ENCODE measurements at places on chromosomes 7 and 10. TPM values are rescaled to one million over a fixed set of nuclear protein-coding genes. Genes with fewer than 3 reads are reported as not detected.

The HOGA1 gene
- not detected for total RNA-seq

The VPS37D gene
- total RNA-seq: 0.45 TPM

The RFC2 gene
- 53.0 TPM for total RNA-seq

The MMD2 gene
- not detected for total RNA-seq

The KMT2C gene
- total RNA-seq: 102 TPM

The SPDYE2 gene
- total RNA-seq: not detected

The DOCK4 gene
- 1.7 TPM for total RNA-seq

DNA sequence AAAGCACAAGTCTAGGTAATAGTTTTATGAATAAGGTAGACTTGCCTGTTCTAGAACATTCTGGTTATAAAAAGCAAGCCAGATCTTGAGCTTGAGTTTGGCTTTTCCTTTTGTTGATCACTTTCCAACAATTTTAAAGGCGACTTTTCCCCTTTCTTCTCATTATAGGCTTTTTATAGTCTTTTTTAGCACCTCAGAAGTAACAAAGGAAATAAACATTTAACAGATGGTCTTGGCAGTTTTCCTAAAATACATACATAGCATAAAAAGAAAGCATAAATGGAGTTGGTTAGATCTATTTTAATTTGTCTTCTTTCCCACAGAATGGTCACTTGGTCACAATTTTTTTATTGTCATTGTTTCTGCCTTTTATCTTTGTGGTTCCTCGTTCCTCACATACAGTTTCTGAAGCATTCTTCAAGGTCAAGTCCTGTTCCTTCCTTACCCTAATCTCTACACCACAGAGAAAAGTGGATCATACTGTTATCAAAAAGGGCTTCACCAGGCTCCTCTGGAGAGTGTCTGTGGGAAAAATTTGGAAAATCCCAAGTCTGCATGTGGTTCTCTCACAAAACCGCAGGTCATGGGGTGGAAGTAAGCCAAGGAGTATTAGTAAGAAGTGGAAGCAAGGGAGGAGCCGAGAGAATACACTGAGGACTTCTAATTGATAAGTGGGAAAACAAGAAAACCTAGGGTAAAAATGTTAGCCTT, 31.3 kb downstream of the THNSL1 start:
- no peak overlapping the region for H3K27ac ChIP-seq
- no peaks in the 10 kb centered on the region for H3K4me1 ChIP-seq
- no peaks in the 10 kb centered on the region for H3K36me3 ChIP-seq

DNA sequence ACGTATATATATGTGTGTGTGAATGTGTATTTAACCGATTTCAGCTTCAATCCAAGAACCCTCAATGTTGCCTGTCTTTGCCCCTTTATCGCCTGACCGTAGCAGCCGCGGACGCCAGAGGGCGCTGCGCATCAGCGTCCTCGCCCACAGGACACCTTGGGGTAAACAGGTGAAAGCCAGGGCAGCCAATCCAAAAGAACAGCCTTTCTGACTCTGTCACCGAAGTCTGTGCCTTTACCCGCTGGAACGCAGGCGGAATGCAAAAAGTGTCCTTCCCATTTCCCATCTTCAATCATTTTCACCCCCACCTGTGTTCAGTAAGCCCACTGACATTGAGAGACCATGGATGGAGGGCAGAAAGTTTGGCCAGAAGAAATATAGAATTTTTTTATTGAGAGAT, 3.6 kb downstream of the NXPH1 start:
- no peak overlapping the region for H3K27ac ChIP-seq
- H3K4me1 ChIP-seq: peaks cover 9% of the 10 kb centered on the region
- no peak overlapping the region for H3K4me3 ChIP-seq
- peak; percentile 63 for DNase-seq

- H3K27me3 ChIP-seq: no peaks in the 10 kb centered on the region
- H3K4me1 ChIP-seq: peaks cover 6% of the 10 kb centered on the region
- no peak for DNase-seq
- H3K36me3 ChIP-seq: peaks cover 14% of the 10 kb centered on the region
- H3K27ac ChIP-seq: peak overlapping the region; percentile 52
Measured at GRCh38 chr10:75021379-75022249, 89.8 kb upstream of the SAMD8 start.

- no peak for DNase-seq
- H3K27ac ChIP-seq: no peak overlapping the region
- H3K4me3 ChIP-seq: no peak overlapping the region
- H3K4me1 ChIP-seq: no peaks in the 10 kb centered on the region
Measured at GRCh38 chr7:32119790-32120196, 49.6 kb upstream of the PDE1C start.

DNA sequence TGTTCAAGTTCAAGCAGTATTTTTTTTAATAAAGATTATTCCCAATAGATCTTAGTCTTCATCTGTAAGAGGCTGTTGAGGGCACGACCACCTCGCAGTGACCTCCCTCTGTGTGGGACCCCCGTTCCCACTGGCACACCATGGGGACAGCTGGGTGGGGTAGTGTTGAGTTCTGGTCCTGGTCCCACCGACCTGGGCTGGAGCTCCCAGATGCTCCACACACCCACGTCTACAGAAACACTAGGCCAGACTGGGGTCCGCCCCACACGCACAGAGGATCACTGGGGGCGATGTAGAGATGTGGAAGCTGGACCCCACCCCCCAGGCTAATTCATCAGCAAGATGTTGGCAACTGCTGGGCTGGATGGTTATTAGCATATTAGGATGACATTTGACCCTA, 623.6 kb downstream of the PTPRN2 start:
- H3K36me3 ChIP-seq: no peaks in the 10 kb centered on the region
- H3K27ac ChIP-seq: no peak overlapping the region
- DNase-seq: no peak
- H3K4me3 ChIP-seq: no peak overlapping the region

- H3K27ac ChIP-seq: no peak overlapping the region
- DNase-seq: no peak
- peaks cover 2% of the 10 kb centered on the region for H3K27me3 ChIP-seq
- H3K4me3 ChIP-seq: no peak overlapping the region
Measured at GRCh38 chr10:114995468-114996247, 57.7 kb downstream of the TRUB1 start.

DNA sequence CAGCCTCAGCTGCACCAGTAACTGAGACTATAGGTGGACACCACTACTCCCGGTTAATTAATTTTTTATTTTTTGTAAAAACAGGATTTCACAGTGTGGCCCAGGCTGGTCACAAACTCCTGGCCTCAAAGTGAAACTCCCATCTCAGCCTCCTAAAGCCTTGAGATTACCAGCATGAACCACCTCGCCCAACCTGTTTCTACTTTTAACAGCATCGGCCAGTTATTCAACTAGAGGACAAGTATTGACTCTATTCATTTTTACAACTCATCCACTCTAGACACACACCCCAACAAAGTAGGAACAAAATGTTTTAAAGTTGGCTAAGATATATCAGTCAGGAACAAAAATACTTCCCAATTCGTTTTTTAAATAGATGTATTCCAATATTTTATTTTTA, 334.8 kb downstream of the PARD3 start:
- no peak overlapping the region for H3K4me3 ChIP-seq
- H3K36me3 ChIP-seq: no peaks in the 10 kb centered on the region
- no peak for DNase-seq

DNA sequence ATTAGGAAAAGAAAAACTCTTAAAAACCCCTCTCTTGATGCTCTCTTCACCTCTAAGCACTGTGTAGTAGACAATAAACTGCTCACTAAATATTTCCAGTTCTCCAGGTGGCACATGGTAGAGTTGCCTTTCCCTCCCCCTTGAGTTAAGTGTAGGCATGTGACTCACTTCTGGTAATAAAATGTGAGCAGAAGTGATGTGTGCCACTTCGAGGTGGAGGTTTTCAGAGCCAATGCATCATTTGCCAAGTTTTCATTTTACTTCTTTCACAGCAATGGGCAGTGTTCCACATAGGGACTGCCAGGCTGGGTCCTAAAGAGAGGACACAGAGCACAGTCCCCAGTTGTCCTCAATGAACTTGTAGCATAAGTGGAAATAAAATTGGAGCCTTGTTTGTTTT, 131.6 kb upstream of the NPY start:
- H3K36me3 ChIP-seq: no peaks in the 10 kb centered on the region
- no peaks in the 10 kb centered on the region for H3K4me1 ChIP-seq
- H3K27ac ChIP-seq: no peak overlapping the region

DNA sequence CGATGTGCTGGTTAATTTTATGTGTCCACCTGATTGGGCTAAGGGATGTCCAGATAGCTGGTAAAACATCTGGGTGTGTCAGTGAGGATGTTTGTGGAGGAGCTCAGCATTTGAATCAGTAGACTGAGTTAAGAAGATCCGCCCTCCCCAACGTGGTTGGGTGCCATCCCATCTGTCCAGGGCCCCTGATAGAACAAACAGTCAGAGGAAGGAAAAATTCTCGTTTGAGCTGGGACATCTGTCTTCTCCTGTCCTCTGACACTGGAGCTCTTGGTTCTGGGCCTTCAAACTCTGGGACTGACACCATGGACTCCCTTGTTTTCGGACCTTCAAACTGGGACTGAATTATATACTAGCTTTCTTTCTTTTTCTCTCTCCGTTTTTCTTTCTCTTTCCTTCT, 59.6 kb downstream of the CARD11 start:
- peak overlapping the region; percentile 88 for H3K27ac ChIP-seq
- H3K36me3 ChIP-seq: peaks cover 42% of the 10 kb centered on the region
- peaks cover 58% of the 10 kb centered on the region for H3K4me1 ChIP-seq
- no peak for DNase-seq
- H3K4me3 ChIP-seq: peak overlapping the region; percentile 39

GRCh38 chr7:97149843-97150242, 32.3 kb downstream of the SDHAF3 start:
- DNase-seq: no peak
- H3K4me3 ChIP-seq: no peak overlapping the region
- no peaks in the 10 kb centered on the region for H3K27me3 ChIP-seq

Data from activated naive CD8-positive, alpha-beta T cell treated with anti-CD3 and anti-CD28 coated beads, Interleukin-2, amount 10 ng/mL, durations not matched to agents 7 days and 5 days (primary cell).